ENCODE measurements at places on chromosomes 16 and 17.

DNA sequence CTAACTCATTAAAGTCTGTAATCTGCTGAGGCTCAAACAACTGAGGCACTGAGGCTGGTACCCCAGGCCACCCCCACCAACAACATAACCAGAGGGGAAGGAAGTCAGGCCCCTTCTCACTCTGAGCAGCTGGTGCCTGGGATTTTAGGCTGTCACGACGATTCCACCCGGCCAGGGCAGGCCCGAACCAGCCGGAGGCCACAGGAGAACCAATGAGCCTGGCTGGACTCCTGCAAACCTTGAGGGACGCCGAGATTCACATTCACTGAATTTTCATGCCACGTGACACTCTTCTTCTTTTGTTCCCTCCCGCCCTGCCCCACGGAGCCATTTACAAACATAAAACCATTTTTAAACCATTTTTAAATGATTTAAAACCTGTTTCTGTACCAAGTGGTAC is 48.1 kb downstream of the RPH3AL start:
- no peak for DNase-seq

GRCh38 chr16:64051824-64052223 is 1070.0 kb downstream of the CDH11 start:
- no peak for DNase-seq

DNA sequence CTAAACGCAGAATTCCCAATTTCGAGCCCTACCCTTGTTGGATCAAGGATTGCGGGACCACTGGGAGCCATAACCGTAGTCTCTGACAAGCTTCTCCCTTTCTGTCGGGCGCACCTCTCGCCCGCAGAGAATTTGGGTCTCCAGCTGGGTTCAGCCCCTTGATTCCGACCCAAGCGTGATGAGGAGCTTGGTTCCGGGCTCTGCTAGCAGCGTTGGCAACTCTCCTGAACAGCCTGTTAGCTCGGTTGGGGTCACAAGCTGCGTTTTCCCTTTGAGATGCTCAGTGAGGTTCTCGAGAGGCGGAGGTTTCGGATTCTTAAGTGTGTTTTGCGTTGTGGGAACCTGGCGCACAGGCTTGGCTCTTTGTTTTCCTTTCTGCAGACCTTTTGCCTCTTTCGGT is 655 bp downstream of the ATXN1L start:
- no peak for DNase-seq

DNA sequence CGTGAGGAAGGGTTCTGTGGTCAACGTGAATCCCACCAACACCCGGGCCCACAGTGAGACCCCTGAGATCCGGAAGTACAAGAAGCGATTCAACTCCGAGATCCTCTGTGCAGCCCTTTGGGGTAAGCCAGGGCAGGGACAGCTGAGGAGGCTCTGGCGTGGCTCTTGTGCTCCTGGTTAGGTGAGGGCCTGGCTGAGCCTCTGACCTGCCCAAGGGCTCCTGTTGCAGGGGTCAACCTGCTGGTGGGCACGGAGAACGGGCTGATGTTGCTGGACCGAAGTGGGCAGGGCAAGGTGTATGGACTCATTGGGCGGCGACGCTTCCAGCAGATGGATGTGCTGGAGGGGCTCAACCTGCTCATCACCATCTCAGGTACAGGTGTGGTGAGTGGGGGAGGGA is 4.2 kb upstream of the C17orf107 start:
- no peak for DNase-seq

DNA sequence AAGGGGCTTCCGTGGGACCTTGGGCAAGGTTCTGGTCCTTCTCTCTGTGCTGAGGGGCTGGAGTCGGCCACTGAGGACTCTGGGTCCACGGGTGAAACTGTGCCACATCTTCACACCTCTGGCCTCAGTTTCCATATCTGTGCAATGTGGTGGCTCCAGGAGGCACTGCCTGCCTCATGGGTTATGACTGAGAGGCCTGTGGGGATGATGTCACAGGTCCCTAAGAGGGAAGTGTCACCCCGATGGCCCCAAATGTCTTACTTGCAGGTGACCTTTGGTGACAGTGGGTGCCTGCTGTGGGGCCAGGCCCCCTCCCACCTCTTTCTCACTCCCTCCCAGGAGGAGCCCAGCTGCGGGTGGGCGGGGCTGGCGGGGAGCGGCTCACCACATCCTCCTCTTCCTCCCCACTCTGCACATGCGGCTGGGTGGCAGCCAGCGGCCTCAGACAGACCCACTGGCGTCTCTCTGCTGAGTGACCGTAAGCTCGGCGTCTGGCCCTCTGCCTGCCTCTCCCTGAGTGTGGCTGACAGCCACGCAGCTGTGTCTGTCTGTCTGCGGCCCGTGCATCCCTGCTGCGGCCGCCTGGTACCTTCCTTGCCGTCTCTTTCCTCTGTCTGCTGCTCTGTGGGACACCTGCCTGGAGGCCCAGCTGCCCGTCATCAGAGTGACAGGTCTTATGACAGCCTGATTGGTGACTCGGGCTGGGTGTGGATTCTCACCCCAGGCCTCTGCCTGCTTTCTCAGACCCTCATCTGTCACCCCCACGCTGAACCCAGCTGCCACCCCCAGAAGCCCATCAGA is at the start of gene IL21R:
Gene IL21R, plus strand, starts transcription at position 407 of the 801 bp plus-strand sequence. CDS start 27,898 bp downstream, outside the sequence.
- DNase-seq, result peak; percentile 67

DNA sequence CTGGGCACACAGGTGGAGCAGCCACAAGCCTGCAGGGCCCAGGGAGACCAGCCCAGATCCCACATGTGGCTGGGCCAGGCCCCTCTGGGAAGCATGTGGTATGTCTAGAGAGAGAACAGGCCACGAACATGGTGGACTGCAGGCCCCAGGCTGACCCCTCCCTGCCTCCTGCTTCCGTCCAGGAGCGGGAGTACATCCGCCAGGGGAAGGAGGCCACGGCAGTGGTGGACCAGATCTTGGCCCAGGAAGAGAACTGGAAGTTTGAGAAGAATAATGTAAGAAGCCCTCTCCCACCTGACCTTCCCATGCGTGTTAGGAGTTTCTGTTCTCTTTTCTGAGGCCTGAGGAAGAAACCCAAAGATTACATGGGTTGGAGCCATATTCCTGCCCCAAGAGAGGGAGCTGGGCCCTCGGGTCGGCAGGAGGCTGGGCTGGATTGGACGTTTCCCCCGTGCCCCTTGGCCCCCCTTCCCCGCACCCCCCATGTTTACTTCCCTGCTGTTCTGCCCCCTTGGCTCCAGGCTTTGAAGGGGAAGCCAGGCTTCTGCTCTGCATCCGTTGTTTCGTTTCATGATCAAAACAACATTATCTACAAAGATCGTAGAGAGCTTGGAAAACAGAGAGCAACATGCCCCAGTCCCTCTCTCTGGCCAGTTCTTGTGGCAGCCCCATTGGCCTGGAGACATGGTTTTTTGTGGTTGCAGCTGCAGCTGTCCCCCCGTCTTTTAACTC is 5.7 kb upstream of the TCAP start:
- no peak for DNase-seq

- DNase-seq, result no peak
These were observed 12.0 kb upstream of the STAT3 start for GRCh38 chr17:42399948-42400843.

DNA sequence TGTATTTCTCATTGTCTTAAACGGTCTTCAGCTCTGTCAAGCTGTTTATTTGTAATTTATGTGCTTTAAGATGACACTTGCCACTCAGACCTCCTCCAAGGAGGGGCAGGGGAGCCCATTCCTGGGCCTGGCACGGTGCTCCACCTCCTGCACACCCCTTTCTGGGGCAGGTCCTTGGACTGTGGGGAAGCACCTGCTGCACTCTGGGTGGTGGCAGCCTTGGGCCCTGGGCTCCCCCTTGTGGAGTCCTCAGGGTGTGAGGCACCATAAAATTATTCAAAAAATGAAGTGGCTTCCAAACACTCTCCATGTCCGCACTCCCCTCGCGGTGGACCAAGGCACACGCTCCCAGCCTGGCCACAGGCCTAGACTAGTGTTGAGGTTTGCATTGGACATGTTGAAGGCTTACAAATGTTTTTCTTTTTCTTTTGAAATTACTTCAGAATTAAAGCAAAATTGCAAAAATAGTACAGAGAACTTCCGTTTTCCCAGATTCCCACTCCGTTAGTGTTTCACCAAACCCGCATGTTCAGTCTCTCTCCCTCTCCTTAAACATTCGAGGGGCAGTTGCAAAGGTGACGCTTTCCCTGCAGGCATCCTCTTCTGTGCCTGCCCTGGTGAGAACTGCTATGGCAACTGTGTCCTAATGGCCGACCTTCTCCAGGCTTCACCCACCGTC is 32.4 kb downstream of the FOXK2 start:
- peak; percentile 67 for DNase-seq

DNA sequence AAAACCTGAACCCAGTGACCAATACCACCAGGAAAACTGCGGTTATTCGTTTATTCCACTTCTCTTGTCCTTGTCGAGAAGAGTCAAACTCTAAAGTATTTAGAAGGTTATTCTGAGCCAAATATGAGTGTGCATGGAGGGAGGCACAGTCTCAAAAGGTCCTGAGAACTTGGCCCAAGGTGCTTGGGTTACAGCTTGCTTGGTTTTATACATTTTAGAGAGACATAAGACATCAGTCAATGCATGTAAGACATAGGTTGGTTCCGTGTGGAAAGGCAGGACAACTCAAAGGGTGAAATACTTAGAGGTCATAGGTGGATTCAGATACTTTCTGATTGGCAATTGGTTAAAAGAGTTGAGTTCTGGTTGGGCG is 681 bp upstream of the TRAP1 start:
- no peak for DNase-seq

- peak; percentile 80 for DNase-seq
These were observed 58.5 kb downstream of the TMEM132E start for GRCh38 chr17:34637548-34638525.

DNA sequence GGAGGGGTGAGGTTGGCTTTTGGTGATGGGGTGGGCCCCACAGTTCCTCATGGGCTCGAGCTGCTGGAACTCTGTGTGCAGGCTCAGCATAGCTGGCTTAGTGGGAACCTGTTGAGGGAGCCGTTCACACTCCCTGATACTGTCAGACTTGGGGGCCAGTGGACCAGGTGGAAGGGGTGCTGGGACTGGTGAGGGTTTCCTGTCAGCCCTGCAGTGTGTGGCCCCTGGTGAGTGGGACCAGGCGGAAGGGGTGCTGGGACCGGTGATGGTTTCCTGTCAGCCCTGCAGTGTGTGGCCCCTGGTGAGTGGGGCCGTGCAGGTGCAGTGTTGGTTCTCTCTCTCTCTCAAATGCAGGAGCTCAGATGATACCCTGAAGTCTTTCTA is 45.1 kb upstream of the ZNF750 start:
- DNase-seq, result no peak

DNA sequence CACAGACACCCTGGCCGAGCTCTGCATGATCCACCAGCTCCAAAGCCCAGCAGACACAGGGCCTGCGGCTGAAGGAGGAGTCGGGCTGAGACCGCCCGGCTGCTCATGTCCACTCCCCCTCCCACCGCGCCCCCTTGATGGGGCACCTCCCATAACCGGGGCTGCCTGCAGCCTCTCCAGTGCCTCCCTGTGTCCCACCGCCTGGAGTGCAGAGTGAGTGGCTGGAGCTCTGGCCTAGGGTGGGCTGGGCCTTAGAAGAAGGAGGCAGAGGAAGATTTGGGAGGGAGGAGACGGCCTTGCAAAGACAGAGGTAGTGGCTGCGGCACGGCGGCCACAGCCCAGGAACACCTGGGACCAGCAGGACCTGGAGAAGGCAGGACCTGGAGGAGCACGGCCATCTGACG is 4.0 kb downstream of the CBFA2T3 start:
- no peak for DNase-seq

DNA sequence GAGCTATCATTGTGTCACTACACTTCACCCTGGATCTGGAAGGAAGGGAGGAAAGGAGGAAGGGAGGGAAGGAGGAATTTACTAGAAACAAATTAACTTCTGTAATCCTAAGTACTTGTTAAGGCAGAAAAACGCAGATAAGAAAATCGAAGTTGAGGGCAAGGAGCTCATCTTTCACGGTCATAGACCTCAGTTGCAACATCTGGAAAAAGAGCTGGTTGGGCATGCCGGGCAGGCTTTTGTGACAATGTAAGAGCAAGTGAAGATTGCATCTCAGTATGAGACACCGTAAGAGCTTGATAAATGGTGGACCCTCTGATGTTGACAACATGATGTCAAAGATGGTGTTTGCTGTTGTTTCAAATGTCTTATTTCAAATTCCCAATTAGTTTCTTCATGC is 721.5 kb downstream of the MAF start:
- no peak for DNase-seq

GRCh38 chr17:52157603-52158449 is 688 bp downstream of the CA10 start:
- no peak for DNase-seq

- DNase-seq, result no peak
These were observed 405.0 kb downstream of the SHISA9 start for GRCh38 chr16:13306161-13306995.

- no peak for DNase-seq
These were observed 24.8 kb upstream of the NDRG4 start for GRCh38 chr16:58475091-58475619.

- DNase-seq, result no peak
These were observed 371.8 kb upstream of the SALL1 start for GRCh38 chr16:51522902-51523301.

GRCh38 chr16:65394281-65394680 is 272.4 kb upstream of the CDH11 start:
- DNase-seq, result no peak

DNA sequence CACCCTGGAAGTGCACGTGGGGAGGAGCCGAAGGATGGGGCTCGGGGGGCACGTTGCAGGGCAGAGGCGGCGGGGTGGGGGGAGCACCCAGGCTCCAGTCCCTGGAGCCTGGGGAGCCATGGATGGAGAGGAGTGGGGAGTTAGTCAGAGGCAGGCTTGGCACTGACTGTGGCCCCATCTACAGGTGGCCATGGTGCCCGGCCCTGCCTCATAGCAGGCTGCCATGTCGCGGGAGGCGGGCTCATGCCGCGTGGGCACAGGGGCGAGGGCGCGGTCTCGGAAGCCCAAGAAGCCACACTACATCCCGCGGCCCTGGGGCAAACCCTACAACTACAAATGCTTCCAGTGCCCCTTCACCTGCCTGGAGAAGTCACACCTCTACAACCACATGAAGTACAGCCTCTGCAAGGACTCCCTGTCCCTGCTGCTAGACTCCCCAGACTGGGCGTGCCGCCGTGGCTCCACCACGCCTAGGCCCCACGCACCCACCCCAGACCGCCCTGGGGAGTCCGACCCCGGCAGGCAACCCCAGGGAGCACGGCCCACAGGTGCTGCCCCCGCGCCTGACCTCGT is 3.0 kb downstream of the PRR35 start:
- DNase-seq, result no peak

- no peak for DNase-seq
These were observed 29.0 kb downstream of the ETV4 start for GRCh38 chr17:43517161-43517560.

DNA sequence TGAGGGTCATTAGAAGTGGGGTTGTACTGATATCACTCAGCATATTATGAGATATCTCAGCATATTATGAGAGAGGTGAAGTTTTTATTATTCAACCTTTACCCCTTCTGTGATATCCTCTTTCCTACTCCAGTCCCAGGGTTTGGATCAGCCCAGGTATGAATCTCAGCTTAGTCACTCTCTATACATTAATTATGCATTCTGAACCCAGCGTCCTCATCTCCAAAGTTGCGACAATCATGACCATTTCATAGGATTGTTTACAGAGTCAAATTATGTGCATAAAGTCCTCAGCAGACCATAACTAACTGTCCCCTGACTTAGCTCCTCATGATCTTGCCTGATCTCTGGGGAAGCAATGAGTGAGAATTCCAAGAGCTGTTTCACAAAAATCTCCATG is 20.5 kb upstream of the BLMH start:
- DNase-seq, result no peak

GRCh38 chr17:1960545-1960912 is 64.6 kb downstream of the RTN4RL1 start:
- no peak for DNase-seq

GRCh38 chr17:73478768-73479424 is 165.3 kb downstream of the SDK2 start:
- no peak for DNase-seq

- DNase-seq, result no peak
These were observed 52.7 kb upstream of the ZNF629 start for GRCh38 chr16:30839523-30840227.

GRCh38 chr17:53949473-53950090 is 126.9 kb downstream of the KIF2B start:
- no peak for DNase-seq
